Right renal pelvis (tissue), 4 donors: ENCODE measurements at places on chromosomes 1 and 21. TPM values are rescaled to one million over a fixed set of nuclear protein-coding genes. Genes with fewer than 3 reads are reported as not detected.

GRCh38 chr1:6745073-6745472, 40.2 kb upstream of the CAMTA1 start:
- DNase-seq = no peak

The FOXO6 gene
- polyA plus RNA-seq = 1.6 TPM

- no peak for DNase-seq
Measured at GRCh38 chr21:17191346-17191993, 321.4 kb upstream of the CXADR start.

- no peak for DNase-seq
Measured at GRCh38 chr1:29094433-29094832, 29.3 kb downstream of the TMEM200B start.

DNA sequence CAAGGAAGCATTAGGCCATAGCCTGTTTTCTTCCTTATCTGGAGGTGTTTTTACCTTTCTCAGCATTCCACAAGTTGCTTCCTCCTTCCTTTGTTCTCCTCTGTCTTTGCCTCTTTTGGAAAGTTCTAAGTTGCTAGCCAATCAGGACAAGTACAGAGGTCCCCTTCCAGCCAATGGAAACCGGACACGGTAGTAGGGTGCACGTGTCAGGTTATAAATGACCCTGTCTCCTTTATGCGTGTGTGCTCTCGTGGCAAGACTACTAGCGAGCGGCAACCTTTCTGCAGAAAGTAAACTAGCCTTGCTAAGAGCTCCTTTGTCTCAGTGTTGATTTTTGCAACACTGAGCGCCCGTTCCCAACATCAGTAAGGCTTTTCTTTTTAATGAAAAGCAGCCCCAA, 1.5 kb upstream of the ACADM start:
- no peak for DNase-seq

DNA sequence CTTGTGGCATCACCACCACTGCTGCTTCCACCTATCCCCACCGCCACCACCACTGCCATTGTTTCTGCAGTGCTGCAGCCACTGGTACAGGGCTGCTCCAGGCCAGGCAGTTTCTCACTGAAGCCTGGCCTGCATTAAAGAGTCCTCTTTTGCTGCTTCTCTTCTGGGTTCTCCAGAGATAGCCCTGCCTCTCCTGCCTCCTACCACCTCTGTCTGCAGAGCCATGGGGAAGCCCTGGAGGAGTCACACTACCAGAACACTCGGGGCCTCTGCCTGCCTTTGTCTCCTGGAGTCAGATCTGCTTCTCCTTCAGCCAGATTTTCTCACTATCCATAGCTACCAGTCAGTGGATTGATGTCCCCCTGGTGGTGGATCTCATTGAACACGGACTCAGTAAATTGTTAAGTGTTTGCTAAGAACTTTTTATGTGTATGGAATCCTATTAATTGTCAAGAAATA, 37.7 kb upstream of the DDAH1 start:
- peak; percentile 57 for DNase-seq

The TMPRSS2 gene
- 36.8 TPM for polyA plus RNA-seq

GRCh38 chr1:225539575-225539974, 111.7 kb upstream of the LBR start:
- no peak for DNase-seq

DNA sequence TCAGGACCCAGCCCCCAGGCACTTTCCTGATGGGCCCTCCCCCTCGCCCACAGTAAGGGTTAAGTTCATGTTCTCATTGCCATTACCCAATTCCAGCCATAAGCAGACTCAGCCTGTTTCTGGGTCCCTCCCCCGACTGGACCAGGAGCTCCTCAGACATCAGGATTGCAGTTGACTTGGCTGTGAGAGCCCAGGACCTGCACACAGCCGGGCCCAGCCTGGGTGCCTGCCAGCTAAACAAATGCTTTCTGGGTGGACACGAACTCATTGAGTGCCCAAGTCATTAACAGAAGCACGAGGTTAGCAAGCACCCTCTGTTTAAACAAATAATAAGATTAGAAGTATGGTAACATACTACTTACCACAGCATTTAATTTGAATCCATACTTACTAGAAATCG, 147.9 kb upstream of the POU3F1 start:
- DNase-seq = no peak

The FMN2 gene
- polyA plus RNA-seq = 5.3 TPM

DNA sequence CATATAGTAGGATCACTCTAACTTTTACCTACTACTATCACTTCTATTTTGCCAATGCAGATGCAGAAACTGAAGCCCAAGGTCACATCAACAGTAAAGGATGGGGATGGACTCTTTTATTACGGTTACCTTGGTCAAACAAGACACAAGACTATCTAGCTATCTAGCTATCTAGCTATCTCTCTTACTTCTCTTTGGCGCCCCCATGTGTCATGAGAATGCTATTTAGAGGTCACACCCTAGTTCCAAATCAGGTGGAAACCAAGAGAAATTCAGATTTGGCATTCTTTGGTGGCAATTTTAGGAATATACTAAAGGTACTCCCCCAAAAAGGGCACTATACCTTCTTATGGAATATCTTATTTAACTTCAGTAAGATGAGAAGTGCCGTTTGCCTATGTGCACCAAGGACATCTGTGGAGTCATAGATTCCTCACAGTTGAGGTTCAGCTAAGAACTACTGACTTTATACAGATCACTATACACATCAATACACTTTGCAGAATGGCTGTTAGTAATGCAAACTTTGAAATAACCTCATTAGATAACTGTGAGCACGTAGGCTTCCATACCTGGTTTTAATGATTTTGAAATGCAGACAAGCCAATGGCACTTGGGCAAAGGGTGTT, 6.7 kb downstream of the ZNF648 start:
- no peak for DNase-seq

The KRTAP12-2 gene
- not detected for polyA plus RNA-seq

- no peak for DNase-seq
Measured at GRCh38 chr1:11984121-11984520, 3.9 kb downstream of the MFN2 start.

The MAP3K21 gene
- 35.8 TPM for polyA plus RNA-seq

DNA sequence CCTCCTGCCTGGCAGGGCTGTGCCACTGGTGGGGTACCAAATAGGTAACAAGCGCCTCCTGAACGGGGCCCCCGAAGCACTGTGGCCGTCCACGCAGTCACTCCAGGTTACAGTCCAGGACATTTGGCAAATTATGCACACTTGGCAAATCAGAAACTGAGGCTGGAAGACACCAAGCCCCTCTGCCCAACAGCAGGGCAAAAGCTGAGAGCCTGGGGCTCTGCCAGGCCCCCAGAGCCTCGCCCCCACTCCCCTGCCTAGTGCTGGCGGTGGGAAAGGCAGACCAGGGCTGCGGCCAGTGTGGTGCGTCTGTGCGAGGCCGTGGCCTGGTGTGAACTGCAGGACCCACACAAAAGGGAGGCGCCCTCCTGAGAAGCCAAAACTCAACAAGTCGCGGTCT, 9.4 kb downstream of the PANK4 start:
- DNase-seq = no peak

GRCh38 chr1:20486457-20487235, 636 bp upstream of the CAMK2N1 start:
- DNase-seq = peak; percentile 81

DNA sequence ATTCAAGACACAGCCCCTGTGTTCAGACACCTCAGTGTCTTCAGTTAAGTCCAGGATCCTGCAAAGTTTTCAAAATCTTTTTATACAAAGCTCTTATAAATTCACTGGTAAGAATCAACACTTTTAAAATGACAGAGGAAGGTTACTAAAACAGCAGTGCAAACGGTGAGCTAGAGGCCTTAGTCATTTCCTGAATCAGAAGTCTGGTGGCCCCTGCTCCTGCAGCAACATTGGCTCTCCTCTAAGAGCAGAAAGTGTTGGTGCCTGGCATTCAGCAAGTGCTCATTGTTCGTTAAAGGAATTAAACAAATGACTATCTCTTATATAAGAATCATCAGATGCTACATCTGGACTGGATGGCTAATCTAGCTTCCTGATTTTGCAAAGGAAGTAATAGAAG, 282.9 kb downstream of the PTGER3 start:
- DNase-seq = no peak

GRCh38 chr1:110916274-110916668, 43.3 kb downstream of the CD53 start:
- DNase-seq = no peak

- no peak for DNase-seq
Measured at GRCh38 chr1:181032535-181032934, 1.2 kb upstream of the MR1 start.

The SLC45A3 gene
- polyA plus RNA-seq = 9.3 TPM
